ENCODE measurements at places on chromosomes 11 and 22.

DNA sequence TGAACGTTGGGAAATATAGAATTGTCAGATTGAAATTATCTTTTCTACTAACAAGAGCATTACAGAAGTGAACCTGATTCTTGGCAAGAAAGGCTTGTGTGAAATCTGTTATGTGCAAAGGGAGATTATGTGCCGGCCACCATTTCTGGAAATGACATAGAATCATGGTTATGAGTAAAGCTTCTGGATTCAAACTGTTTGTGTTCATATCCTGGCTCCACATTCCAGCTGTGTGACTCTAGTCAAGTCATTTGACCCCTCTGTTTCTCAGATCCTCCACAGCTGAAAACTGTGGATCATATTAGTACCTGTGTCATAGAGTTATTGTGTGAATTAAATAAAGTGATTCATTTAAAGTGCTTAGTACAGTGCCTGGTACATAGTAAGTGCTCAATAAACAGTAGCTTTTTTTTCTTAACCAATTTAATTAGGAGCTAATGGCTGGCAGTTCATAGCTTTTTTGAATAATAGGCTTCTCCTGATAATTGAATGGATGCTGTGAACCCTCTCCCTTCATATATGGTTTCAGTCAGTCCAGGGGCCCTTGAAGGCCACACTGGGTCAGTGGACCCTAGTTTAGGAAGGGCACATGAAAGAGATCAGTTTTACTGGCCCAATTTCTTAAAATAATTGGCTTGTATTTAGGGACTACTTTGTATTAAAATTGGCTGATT, 34.6 kb downstream of the EHF start:
- DNase-seq, result no peak

GRCh38 chr22:36649066-36649465, 54.5 kb downstream of the CACNG2 start:
- no peak for DNase-seq

DNA sequence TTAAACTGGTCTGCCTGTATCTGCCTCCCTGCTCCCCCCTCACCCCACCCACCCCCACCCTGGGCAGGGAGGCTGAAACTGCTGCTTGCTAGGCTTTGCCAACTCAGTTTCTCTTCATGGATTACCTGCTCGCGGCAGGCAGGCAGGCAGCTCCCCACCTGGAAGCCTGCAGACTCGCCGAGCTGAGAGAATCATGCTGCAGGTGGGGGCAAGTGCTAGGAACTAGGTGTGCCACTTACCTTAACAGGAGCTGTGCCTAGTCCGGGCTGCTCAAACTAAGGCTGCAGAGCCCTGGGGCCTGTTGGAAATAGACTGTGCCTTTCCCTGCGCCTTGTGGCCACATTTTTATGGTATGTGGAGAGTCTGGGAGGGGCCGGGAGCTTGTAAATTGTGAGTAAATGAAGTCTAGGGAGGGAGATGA, 30.3 kb downstream of the MARK2 start:
- DNase-seq, result no peak

DNA sequence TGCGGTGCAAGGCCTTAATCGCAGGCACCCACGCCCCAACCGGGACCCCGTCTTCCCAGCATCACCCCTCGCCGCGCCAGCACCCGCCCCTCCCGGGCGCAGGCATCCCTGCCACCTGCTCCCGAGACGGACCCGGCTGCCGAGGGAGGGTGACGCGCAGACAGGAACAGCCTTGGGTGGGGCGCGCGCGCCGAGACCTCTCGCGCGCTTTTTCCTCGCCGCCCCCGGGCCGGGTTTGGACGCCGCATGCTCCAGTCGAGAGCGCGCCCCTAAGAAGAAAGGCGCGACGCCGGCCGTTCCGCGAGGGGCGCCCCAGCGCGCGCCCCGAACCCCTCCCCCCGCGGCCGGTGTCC, 504 bp downstream of the CFL1 start:
- peak; percentile 71 for DNase-seq

- DNase-seq, result peak; percentile 63
Observed at GRCh38 chr11:26227301-26227746, 104.6 kb upstream of the ANO3 start.
